Amniotic epithelial cell (primary cell): ENCODE measurements at places on chromosomes 5 and 9.
A peak's percentile ranks its signal among the peaks of the same experiment; 100 is the strongest.

- DNase-seq = no peak
Measured at GRCh38 chr9:104934691-104935500, 6.9 kb upstream of the ABCA1 start.

GRCh38 chr5:76337953-76338451, 65.1 kb upstream of the IQGAP2 start:
- peak; percentile 29 for DNase-seq

DNA sequence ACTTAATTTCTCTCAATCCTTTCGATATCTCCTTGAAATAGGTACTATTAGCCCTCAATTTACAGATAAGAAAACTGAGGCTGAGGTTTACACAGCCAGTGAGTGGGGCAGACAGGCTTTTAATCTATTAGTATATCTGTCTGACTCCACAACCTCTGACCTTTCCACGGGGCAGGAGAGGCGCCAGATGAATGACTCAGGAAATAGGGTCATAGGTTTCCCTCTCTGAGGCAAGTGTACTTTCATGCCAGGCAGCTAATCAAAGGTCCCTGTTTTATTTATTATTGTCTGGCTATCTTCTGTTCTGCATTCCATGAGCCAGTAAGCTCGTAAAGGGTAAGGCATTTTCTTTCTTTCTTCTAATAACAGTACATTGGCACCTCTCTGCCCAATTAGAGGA, 79.6 kb upstream of the KLF4 start:
- DNase-seq = peak; percentile 50

- DNase-seq = peak; percentile 52
Measured at GRCh38 chr5:60209146-60209840, 315.8 kb upstream of the PDE4D start.

GRCh38 chr9:105662184-105663104, at the start of gene TAL2:
Gene TAL2, plus strand, starts transcription at chr9:105662457. Its CDS starts 40 bp downstream, at chr9:105662497.
- DNase-seq = no peak

GRCh38 chr5:59138509-59138908, 555.6 kb downstream of the RAB3C start:
- DNase-seq = no peak

- peak; percentile 40 for DNase-seq
Measured at GRCh38 chr9:2215921-2216441, 200.8 kb downstream of the SMARCA2 start.

DNA sequence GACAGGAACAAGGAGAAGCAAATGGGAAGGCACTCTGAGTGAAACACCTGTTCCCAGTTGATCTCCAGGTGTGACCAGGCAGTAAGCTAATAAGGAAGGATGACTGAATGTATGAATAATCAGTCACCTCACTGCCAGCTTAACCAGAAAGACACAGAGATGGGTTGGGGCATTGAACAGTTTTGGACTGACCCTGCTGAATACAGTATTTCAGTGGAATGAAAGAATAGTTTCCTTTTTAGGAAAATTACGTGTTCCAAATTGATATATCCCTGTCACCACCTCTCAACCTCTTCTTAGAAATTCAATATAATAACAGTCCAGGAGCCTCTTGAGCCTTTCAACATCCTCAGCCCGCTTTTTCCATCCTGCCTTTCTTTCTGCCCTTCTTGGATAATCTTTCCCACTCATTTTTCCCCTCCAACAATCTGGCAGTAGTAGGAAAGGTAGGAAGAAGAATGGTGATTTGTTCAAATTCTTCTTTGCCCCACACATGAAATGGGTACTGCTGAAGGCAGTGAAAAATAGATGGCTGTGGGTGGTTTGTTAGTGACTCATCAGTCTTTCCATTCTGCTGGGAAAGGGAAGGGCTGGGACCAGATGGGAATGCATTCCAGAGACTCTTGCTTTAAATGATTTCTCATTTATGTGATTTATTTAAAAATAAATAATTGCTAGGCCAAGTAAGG, 117.9 kb downstream of the ZSWIM6 start:
- peak; percentile 89 for DNase-seq

DNA sequence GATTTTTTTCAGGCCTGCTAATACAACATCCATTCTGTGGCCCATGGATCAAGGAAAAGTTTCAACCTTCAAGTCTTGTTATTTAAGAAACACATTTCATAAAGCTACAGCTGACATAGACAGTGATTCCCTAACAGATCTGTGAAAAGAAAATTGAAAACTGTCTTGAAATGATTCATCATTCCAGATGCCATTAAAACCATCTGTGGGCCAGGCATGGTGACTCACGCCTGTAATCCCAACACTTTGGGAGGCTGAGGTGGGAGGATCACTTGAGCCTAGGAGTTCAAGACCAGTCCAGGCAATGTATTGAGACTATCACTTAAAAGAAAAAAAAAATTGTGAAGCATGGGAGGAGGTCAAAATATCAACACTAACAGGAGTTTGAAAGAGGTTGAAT, 6.0 kb downstream of the RAPGEF6 start:
- peak; percentile 28 for DNase-seq

- DNase-seq = no peak
Measured at GRCh38 chr5:175443514-175444059, 395 bp downstream of the DRD1 start.

DNA sequence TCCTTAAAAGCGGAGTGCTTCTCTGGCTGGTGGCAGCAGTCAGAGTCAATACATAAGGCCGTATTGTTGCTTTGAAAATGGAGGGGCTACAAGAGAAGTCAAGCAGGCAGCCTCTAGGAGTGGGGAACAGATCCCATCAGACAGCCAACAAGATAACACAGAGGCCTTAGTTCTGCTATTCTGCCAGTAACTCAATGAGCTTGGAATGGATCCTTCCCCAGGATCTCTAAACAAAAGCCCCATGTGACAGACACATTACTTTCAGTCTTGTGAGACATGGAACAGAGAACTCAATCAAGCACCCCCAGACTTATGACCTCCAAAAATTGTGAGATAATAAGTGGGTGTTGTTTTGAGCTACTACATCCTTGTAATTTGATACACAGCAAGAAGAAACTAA, 158.6 kb downstream of the RFX3 start:
- DNase-seq = no peak

GRCh38 chr5:175617447-175617846, 40.4 kb upstream of the HRH2 start:
- no peak for DNase-seq

- DNase-seq = peak; percentile 6
Measured at GRCh38 chr9:27864644-27865438, 291.6 kb upstream of the C9orf72 start.

GRCh38 chr5:125176005-125176390, 429.6 kb upstream of the ZNF608 start:
- no peak for DNase-seq

- no peak for DNase-seq
Measured at GRCh38 chr5:126542441-126542840, 52.6 kb downstream of the ALDH7A1 start.

DNA sequence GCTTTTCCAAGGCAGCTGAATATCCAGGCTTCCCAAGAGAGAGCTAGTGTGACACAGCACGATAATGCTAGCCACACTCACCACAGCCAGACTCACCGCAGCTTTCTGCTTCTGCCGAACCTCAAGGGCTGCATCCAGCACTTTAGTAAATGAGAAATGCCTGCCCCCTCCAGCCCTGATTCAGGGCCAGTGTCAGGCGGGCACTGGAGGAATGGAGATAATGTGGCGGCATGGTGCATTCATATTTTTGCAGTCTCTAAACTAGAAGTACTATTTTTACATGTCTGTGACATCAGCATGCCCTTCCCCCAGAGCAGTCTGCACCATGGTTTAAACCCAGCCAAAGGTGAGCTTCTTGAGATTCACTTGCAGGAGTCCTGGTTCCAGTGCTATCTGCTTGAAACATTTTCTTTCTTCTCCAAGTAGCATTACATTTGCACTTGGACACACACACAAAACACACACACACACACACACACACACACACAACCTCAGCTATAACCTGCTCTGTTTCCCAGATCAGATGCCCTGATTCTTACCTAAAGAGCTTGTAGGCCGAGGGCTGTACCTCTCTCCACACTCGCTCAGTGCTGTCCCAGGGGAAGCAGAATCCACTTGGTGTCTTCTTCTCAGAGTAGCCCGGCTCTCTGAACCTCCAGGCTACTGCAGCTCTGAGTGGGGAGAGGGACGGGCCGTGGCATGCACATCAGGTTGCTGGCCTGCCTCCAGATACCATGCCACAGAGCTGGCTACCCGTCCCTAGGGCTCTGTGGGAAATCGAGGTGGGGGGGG, at the start of gene FGF1:
FGF1 (minus strand) TSS at position 673 of the 792 bp plus-strand sequence. CDS start 71,963 bp downstream, outside the sequence.
- peak; percentile 56 for DNase-seq

DNA sequence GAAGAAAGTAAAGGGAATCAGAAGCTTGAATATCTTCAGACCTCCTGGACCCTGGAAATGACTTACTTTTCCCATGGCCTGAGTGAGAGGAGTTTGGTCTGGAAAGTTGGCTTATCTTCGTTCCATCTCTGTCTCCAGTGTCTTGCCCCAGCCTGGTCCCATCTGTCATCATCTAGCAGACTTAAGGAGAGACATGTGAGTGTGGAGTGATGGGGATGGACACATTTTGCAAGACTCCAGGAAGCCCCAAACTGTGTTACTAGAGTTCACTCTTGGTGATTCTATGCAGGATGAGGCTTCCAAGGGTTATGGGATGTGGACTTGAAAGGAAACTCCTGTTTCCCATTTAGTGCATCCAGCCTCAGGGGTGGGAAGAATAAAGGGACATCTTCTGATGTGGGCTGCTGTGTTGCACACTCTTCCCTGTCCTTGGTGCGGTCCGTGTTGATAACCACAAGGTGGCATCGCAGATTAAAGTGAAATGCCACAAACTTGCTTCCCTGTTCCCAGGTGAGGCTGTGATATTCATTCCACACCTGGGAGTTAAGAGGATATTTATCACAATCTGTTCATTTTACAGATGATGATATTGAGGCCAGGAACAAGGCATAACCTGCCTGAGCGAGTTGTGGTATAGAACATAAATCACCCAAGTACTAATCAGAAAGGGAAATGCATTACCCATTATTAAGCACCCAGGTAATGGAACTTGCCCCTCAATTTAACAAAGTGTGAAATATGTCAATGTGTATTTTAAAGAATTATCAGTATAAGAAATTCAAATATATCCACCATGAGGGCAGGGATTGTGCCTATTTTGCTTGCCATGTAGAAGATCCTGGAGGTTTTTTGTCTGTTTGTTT, 269.9 kb upstream of the PAPPA start:
- peak; percentile 53 for DNase-seq

DNA sequence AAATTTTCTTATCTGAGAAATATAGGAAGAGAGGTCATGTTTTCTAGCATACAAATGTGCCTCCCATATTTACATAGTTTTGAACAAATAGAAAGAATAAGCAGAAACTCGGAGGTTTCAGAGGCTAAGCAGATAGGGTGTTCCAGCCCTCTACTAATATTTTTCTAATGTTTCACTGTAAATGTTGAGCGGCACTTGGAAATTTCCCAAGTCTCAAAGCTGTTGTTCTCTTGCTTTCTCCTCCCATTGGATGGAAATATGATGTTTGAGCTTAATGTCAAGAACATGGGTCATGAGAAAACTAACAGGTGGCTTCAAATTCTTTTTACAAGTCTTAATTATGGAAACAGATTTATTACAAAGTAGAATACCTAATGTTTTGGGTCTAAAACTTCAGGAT, 5.1 kb downstream of the SPINK1 start:
- no peak for DNase-seq

DNA sequence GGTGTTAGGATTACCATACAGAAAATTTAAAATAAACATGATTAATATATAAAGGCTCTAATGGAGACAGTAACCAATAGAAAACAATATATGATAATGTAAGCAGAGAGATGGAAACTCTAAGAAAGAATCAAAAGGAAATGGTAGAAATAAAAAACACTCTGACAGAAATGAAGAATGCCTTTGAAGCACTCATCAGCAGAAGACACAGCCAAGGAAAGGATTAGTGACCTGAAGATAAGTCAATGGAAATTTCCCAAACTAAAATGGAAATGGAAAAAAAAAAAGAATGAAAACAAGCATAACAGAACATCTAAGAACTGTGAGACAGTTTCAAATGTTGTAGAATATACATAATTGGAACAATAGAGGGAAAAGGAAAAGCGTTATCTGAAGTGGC, 302.6 kb downstream of the DRD1 start:
- DNase-seq = no peak

DNA sequence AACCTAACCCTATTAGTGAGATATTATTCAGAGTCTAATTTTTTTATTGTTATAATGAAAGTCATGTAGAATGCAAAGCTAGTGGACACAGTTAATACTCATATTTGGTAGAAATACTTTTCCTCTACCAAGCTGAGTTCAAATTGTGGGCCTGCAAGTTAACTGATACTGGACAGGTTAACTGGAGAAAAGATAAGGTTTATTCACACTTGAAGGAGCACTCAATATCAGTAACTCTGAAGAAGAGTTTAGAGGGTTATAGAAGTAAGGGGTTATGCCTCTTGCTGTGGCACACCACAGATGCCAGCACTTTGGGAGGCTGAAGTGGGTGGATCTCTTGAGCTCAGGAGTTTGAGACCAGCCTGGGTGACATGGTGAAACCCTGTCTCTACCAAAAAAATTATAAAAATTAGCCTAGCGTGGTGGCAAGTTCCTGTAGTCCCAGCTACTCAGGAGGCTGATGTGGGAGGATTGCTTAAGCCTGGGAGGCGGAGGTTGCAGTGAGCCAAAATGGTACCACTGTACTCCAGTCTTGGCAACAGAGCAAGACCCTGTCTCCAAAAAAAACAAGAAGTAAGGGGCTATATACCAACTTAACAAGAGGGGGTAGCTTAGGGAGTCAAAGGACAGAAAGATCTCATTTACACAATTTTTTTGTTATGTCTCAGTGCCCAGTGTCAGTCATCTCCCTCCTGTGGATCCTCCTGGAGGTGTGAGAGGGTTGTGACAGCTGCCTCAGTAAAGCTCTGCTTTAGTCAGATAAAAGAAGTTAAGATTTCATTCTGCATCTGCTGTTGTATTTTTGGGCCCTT, 121.2 kb upstream of the GRHPR start:
- DNase-seq = no peak

DNA sequence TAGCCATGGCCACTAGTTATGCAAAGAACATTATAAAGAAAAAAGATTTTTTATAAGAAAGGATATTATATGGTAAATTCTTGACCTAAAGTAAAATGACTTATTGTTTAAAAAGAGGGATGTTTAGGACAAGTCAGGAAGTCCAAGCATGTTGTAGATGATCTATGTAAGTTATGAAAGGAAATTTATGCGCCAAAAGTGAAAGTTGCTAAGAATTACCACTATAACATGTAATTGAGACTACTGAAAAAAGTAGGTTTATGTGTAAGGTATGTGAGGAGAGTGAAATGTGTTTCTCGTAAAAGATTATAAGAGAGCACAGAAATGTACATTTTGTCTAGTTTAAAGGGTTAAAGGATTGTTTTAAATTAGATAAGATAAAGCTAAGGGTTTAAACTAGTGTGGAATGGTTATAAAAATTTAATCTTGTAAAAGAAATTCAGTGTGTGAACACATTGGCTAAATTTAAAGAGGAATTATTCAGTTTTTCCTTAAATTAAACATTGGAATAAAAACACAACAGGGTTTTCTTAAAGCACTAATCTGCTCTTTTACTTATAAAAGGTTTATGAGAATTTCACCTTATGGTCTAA, 1100.4 kb upstream of the EDIL3 start:
- no peak for DNase-seq
